Fibroblast of skin of back (primary cell): ENCODE measurements at places on chromosomes 5 and 9.

- no peak for DNase-seq
These were observed 765.4 kb upstream of the DMAC1 start for GRCh38 chr9:8564960-8565359.

DNA sequence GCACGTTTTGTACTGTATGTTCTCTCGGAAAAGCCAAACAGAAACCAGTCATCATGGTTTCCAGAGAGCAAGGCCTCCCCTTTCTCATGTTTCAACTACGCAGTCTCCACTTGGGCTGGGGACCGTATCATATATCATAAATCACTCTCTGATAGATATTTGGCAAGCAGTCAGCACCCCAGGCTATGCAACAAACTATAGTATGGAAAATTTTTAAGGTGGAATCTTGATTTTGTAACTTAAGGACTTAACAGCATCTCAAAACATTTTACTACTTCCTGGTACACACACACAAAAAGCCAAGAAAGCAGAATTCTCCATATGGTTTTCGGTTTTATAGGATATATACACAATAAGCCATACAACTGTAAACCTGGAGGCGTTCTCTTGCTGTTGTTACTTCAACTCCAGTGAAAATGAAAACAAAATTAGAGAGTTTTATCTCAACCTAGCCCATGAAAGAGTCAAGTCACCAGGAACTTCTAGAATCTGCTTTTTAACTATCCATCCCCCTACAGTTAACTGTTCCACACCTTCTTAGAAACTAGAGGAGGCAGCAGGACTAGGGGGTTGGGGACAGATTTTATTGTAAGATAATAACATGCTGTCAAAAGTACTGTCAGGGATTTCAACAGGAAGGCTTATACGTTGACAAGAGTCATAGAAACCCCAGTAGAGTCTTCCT is 283.4 kb downstream of the NFIB start:
- peak; percentile 65 for DNase-seq

GRCh38 chr5:181114284-181114843 is 16.6 kb downstream of the OR2V1 start:
- no peak for DNase-seq

GRCh38 chr9:17083258-17083657 is 51.6 kb upstream of the CNTLN start:
- DNase-seq: no peak

GRCh38 chr9:84773022-84773421 is 103.5 kb downstream of the NTRK2 start:
- peak; percentile 93 for DNase-seq

DNA sequence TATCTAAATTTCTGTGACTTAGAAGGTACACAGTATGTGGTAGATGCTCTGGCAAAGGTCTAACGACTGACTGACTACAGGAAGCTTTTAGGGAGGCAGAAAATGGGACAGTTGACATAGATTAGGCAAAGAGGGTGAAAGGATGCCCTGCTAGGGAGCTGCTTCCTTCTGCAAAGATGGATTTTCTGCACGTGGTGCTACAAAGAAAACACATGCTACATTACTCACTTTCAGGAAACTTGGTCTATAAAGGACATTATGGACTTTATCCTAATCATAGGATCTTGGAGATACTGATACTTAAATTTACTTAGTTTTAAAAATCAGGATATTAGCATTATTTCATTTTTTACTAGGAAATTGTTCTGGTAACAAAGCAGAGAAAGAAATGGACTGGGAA is 405.8 kb upstream of the ADAMTS16 start:
- DNase-seq: no peak

DNA sequence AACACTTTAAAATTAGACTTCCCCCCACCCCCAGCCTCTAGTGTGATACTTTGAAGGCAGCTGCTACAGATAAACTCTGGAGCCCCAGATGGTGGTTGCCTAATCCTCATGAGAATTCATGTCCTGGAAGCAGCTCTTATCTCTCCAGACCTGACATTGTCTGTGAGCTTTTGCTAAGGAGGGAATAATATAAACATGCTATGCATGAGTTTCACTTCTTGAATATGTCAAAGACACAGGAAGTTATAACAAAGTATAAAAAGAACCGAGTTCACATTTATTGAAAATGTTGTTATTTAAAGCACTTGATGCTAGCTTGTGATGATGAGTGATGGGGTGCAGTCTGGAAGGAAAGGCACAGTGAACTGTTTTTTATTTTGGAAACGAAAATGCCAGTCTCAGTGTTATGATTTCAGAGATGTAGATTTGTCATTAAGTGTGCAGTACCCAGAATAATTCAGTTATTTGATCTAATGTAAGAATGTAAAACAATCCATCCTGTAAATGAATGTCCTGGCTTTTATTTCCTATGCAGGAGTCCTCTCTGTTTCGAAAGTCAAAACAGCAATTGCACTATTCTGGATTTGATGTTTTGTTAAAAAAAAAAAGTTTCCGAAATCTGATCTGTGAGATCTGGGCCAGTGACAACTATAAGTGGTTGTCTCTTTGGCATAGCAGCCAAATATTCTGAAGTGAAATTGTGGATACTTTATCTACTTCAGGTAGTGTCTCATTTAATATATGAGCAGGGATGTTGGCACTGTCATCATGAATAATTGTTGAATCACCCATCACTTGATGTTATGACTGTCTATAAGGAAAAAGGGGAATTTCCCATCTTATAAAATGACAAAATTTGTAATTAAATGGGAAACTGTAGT is 77.0 kb downstream of the ZCCHC7 start:
- DNase-seq: peak; percentile 24

- DNase-seq: peak; percentile 43
These were observed 2.0 kb downstream of the BRD3 start for GRCh38 chr9:134065612-134066419.

DNA sequence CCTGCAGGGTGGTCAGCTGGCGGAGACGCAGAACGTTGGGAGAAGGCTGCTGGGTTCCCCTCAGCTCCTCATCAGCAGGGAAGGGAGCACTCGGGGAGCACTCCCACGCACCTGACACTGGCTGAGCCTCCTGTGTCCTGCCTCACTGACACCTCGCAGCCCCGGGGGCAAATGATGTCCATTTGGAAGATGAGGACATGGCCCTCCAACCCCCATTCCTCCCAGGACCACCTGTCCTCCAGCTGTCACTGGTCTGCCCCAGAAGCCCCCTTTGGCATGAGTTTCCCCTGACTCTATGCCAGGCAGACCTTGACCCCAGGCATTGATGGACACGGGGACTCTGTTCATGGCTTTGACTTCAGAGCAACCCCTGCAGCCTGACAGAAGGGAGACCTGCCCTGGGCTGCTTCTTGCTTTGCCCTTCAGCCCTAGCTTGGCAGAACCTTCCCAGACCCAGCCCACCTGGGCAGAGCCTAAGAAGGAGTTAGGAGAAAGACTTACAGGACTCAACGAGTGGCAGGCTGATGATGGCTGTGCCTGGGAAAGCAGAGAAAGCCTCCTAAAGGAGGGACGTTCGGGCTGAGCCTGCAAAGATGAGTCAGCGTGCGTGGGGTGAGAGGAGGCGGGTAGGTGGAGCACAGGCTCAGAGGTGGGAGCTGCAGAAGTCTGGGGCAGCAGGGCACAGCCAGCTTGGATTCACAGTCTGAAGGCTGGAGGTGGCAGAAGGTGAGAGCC is 90.6 kb downstream of the LMX1B start:
- DNase-seq: peak; percentile 46

DNA sequence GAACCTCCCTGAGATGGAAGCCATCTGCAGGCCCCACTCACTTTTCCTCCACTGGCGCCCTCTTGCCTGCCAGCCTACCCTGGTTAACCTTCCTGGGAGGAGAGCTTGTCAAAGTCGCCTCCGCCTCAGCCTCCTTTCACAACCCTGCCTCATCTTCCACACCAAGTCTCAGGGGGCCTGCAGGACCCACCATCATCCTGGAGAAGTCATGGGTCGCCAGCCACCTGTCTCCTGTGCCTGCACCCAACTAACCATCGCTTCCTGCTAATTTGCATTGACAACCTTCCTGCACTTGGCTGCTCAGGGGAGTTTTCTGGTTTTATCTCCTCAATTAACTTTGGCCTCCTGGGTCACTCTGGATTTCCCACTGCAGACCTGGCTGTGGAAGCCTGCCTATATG is 52.8 kb upstream of the GRHPR start:
- no peak for DNase-seq

DNA sequence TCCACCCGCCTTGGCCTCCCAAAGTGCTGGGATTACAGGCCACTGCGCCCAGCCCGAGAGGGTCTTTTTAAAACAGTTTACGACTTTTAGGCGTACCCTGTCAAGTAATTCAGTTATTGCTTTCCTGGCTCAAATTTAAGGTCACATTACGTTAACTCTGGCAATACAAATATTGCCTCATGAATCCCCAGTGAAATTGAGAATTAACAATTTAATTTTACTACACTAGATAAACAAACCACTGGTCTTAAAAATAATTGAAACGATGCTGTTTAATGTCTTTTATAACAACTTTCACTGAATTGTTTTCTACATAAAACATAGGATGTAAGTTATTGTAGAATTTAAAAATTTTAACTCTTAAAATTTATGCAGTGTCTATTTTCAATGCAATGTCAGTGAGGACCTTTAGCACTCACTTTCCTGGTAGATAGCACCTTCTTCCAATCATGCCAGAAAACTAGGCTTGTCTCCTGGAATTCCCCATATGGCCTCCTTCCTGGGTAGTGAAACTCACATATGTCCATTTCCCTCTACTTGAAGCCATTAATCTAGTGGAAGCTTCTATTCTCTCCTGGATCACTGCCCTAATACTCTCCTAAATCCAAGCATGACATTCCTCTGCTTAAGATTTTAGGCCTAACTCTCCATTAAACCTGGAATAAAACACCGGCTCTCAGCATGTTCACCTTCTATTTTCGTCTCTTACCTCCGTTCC is 13.5 kb downstream of the BASP1 start:
- no peak for DNase-seq

DNA sequence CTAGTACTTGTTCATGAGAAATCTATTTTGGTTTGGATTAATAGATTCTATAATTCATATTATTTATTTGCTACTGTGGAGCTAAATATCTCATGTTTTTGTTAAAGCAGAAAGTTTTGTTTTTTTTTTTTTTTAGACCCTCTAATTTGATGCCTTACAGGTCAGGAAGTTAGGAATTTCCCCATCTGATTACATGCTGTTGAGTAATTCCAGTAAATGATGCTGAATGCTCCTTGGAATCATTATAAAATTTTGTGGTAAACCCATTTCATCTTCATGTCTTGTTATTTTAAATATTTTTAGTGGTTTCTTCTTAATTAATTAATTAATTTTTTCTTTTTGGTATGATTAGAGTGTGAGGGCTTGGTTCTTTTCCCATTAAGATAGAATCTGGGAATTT is 35.6 kb downstream of the NNT start:
- no peak for DNase-seq

- DNase-seq: no peak
These were observed 253.4 kb downstream of the TRPM3 start for GRCh38 chr9:70868041-70868440.

- no peak for DNase-seq
These were observed 9.8 kb upstream of the ERAP1 start for GRCh38 chr5:96817506-96817905.

- DNase-seq: peak; percentile 45
These were observed 3.9 kb downstream of the EXOC3 start for GRCh38 chr5:446883-447263.

DNA sequence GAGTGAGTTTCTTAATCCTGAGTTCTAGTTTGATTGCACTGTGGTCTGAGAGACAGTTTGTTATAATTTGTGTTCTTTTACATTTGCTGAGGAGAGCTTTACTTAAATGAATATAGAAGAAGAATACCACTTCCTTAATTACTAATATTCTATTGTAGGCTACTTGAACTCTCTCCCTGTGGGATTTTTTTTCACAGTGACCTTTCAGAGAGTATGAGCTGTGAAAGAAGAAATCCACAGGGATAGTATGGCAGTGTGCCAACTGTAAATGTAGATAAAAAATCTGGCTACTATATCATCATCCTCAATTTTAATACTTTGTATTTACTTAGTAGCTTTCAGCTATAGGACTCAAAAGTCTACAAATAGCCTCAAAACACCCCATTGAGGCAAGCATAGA is 67.3 kb downstream of the COMMD10 start:
- peak; percentile 22 for DNase-seq

- DNase-seq: peak; percentile 89
These were observed 14.5 kb upstream of the ANKRD55 start for GRCh38 chr5:56247592-56247991.

DNA sequence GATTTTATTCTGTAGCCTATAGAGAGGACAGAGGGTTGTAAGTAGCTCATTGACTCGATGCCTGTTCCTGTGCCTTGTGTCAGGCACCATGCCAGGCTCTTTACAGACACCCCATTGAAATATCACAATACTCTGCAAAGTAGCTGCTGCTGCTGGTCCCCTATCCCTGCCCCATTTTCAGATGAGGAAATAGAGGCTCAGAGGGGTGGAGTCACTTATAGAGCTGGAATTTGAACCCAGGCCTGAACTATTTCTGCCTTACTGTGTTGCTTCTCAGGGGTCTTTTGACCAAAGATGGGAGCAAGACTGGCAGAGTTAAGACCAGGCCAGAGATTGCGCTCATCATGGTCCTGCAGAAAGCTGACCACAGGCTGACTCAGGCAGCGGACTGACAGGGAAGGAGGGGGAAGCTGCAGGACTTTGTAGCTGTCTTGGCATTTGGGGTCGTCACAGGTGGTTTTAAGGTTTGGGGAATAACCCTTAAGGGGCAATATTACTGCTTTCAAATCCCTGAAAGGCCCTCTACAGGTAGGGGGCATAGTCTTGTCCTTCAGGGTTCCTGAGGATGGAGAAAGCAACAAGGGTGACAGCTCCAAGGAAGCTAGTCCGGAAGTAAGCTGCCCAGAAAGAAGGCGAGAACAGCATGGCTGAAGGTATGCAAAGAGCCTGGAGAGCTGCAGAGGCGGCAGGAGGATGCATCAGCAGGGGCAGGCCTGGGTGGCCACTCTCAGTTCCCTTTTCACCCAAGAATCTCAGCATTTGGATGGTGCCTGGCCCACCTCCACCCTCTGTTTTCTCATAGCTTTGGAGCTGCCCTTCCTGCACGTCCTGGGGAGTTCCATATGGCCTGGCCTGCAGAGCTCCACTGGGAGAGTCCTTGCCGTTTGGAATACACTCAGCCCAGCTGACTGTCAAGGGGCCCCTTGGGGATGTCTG is 18.3 kb upstream of the NDST1 start:
- DNase-seq: no peak

DNA sequence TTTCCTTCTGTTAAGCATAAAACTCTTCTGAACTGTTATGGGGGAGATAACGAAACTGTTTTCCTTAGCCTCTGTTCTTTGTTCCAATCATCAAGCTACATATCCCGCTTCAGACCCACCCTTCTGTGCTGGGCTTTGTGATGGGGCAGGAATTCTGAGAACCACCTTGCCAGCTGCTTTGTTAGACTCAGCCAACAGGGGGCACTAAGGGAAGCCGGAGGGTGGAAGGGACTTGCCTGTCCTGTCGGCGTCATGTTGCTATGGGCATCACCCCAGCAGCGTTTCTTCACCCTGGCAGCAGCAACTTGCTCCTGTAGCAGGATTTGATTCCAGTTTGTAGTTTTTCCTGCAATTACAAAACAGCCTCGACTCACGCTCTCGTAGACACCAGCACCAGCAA is 169.1 kb downstream of the CAAP1 start:
- peak; percentile 4 for DNase-seq

GRCh38 chr5:90628492-90628891 is 69.9 kb downstream of the ADGRV1 start:
- no peak for DNase-seq

- DNase-seq: no peak
These were observed 302.4 kb downstream of the RAB3C start for GRCh38 chr5:58885260-58885659.
